Lung (tissue), 17 donors: ENCODE measurements at places on chromosomes 5 and 9. TPM values are rescaled to one million over a fixed set of nuclear protein-coding genes. Genes with fewer than 3 reads are reported as not detected.

- H3K27ac ChIP-seq, result no peak overlapping the region
- no peaks in the 10 kb centered on the region for H3K27me3 ChIP-seq
- no peak overlapping the region for H3K4me3 ChIP-seq
Measured at GRCh38 chr5:176694146-176694545, 46.9 kb downstream of the TSPAN17 start.

TBC1D13 gene
- total RNA-seq, result 27.7 TPM

RNF38 gene
- 36.9 TPM for total RNA-seq

GRCh38 chr5:142813220-142813619 is 43.0 kb downstream of the ARHGAP26 start:
- no peak overlapping the region for H3K4me3 ChIP-seq
- peaks cover 57% of the 10 kb centered on the region for H3K4me1 ChIP-seq
- H3K27me3 ChIP-seq, result no peaks in the 10 kb centered on the region
- no peaks in the 10 kb centered on the region for H3K36me3 ChIP-seq
- no peak for DNase-seq

PRR7 gene
- 7.2 TPM for total RNA-seq

DNA sequence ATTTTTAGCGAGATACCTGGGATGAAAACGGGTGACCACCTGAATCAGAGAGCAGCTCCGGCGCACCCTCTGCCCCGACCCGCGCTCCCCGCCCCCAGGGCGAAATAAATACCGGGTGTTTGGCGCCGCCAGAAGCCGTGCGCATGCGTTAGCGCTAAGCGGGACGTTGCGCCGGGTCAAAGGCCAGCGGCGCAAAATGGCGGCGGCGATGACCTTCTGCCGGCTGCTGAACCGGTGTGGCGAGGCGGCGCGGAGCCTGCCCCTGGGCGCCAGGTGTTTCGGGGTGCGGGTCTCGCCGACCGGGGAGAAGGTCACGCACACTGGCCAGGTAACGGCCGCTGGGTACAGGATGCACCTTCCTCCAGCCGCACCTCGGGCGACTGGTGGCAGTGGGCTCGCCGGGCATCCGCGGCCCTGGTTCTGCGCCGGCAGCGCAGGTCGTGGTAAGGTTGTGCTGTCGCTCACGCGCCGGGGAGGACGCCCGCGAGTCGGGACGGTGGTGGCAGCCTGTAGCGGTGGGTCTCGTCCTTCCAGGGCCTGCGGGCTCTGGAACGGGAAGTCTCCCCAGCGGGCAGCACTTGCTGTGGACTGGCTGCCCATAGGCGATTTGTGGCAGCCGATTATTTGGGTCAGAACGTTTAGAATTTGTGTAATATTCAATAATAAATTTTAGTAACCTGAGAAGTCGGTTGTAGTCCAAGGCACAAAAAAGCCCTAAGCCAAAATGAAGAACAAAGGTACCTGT is at the start of gene NDUFS6:
Gene NDUFS6 (plus strand): TSS at position 186 of the 745 bp plus-strand sequence. CDS start 11 bp downstream, at position 197.
- H3K27ac ChIP-seq, result peak within 1 kb of the TSS; percentile 89
- H3K27me3 ChIP-seq, result no peaks in the 10 kb centered on the region
- H3K4me1 ChIP-seq, result peaks cover 15% of the 10 kb centered on the region
- DNase-seq, result peak; percentile 81

CENPK gene
- total RNA-seq, result 17.1 TPM

- no peaks in the 10 kb centered on the region for H3K4me1 ChIP-seq
- DNase-seq, result no peak
- no peak overlapping the region for H3K27ac ChIP-seq
- H3K36me3 ChIP-seq, result no peaks in the 10 kb centered on the region
Measured at GRCh38 chr9:108859459-108860114, 2.5 kb upstream of the ACTL7A start.

DNA sequence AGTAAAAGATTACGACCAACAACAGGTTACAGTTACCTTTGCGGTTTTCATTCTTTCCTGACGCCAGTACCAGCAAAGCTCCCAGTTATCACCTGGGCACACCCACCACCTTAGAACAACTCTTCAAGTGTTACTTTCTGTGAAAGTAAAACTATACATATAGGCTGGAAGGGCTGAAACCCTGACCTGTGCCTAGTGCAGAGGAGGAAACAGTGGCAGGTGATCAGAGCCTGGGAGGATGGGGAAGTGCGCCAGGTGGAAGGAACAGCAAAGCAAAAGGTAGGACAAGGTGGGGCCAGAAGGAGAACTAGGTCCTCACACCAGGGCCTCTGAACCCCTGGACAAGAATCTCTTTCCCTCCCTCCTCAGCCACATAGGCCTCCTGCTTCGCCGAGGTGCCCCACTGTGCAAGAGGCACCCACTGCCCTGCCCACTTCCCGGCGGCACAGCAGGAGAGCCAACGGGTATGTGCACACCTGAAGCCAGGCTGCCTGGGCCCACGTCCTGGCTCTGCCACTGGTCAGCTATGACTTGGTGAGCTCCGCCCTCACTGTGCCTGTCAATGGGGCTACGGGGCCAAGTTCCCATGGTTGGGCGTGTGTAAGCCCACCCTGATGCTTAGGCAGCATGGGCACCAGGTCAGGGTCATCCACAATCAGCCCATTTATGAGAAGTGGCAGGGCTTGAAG is 26.9 kb downstream of the BICD2 start:
- no peaks in the 10 kb centered on the region for H3K27me3 ChIP-seq
- peak overlapping the region; percentile 57 for H3K27ac ChIP-seq
- no peaks in the 10 kb centered on the region for H3K36me3 ChIP-seq
- DNase-seq, result peak; percentile 3

DNA sequence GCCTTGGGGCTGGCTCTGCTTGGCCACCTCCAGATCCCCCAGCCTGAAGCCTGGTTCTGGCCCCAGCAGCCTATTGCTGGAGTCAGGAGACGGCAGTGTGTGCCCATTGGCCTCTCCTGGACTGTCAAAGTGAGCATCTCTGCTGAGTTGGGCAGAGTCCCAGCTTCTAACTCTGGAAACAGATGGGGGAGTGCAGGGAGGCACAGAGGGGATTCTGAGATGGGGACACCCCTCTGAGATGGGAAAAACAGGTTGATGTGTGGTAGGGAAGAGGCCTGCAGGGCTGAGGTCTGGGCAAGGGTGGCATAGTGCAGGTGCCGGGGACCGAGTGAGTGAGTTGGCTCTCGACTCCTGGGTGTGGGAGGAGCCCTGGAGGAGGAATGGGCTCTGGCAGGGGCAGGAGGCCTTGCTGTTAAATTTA is 27.5 kb downstream of the PHF2 start:
- no peak for DNase-seq
- H3K4me3 ChIP-seq, result no peak overlapping the region
- no peak overlapping the region for H3K27ac ChIP-seq

MARVELD2 gene
- 39.6 TPM for total RNA-seq

SH3TC2 gene
- 0.46 TPM for total RNA-seq

STK10 gene
- 65.4 TPM for total RNA-seq

CNTNAP3 gene
- 7.5 TPM for total RNA-seq

GRCh38 chr5:116576053-116576713 is 1.6 kb upstream of the SEMA6A start:
- peaks cover 31% of the 10 kb centered on the region for H3K4me1 ChIP-seq
- DNase-seq, result peak; percentile 88
- H3K27ac ChIP-seq, result no peak overlapping the region
- H3K27me3 ChIP-seq, result no peaks in the 10 kb centered on the region
- no peaks in the 10 kb centered on the region for H3K36me3 ChIP-seq
- H3K4me3 ChIP-seq, result no peak overlapping the region

PCDHAC1 gene
- 0.88 TPM for total RNA-seq

- peak overlapping the region; percentile 85 for H3K27ac ChIP-seq
- no peaks in the 10 kb centered on the region for H3K36me3 ChIP-seq
Measured at GRCh38 chr9:32550150-32550561, 2.0 kb upstream of the SMIM27 start.

DNA sequence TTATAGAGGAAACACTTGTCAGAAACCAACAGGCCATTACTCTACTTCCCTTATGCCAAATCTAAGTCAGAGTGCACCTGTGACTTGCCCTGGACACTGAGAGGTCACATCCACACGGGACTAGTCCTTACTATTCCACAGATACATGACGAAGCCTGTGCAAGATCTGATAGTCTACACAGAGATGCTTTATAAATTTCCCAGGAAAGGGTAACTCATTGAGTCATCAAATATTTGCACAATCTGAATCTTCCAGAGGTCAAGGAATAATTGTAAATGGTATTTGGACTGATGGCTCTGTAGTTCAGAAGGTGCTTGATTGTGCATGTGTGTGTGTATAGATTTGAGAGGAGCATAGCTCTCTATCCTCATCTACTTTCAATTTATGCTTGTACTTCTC is 55.2 kb upstream of the JAK2 start:
- H3K36me3 ChIP-seq, result no peaks in the 10 kb centered on the region
- H3K4me1 ChIP-seq, result peaks cover 3% of the 10 kb centered on the region
- no peak for DNase-seq
- no peak overlapping the region for H3K4me3 ChIP-seq
- H3K27me3 ChIP-seq, result no peaks in the 10 kb centered on the region

- no peaks in the 10 kb centered on the region for H3K27me3 ChIP-seq
- peaks cover 36% of the 10 kb centered on the region for H3K36me3 ChIP-seq
- peak; percentile 53 for DNase-seq
- no peak overlapping the region for H3K4me3 ChIP-seq
- no peaks in the 10 kb centered on the region for H3K4me1 ChIP-seq
Measured at GRCh38 chr9:92724528-92725265, 39.9 kb downstream of the BICD2 start.

- H3K4me1 ChIP-seq, result peaks cover 27% of the 10 kb centered on the region
- peak overlapping the region; percentile 88 for H3K27ac ChIP-seq
- no peaks in the 10 kb centered on the region for H3K36me3 ChIP-seq
- no peak overlapping the region for H3K4me3 ChIP-seq
- H3K27me3 ChIP-seq, result no peaks in the 10 kb centered on the region
Measured at GRCh38 chr5:172715421-172715780, 55.6 kb downstream of the DUSP1 start.

GRCh38 chr9:99354104-99354503 is 132.0 kb downstream of the SEC61B start:
- H3K36me3 ChIP-seq, result no peaks in the 10 kb centered on the region
- H3K4me1 ChIP-seq, result no peaks in the 10 kb centered on the region
- no peak for DNase-seq
- H3K27ac ChIP-seq, result peak overlapping the region; percentile 48

DNA sequence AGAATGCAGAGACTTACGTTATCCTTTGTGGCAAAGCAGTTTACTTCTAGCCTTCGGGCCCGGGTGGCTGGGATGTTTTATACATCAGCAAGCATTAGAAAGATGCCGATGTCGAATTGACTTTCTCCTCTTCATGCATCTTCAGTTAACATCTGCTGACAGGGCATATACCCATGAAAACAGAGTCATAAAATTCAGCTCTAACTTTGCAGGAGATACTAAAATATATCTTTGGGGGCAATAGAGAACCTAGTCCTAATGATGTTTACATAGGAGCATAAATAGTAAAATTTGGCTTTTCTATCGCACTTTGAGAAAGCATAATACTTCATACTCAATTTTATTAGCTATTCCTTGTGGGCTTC is 247.9 kb downstream of the PRELID2 start:
- H3K4me1 ChIP-seq, result no peaks in the 10 kb centered on the region
- DNase-seq, result no peak
- no peaks in the 10 kb centered on the region for H3K27me3 ChIP-seq
- H3K27ac ChIP-seq, result no peak overlapping the region
- H3K36me3 ChIP-seq, result no peaks in the 10 kb centered on the region

GRCh38 chr5:1035421-1036405 is 27.1 kb downstream of the NKD2 start:
- H3K4me3 ChIP-seq, result no peak overlapping the region
- no peaks in the 10 kb centered on the region for H3K27me3 ChIP-seq
- no peak overlapping the region for H3K27ac ChIP-seq
- no peak for DNase-seq
- H3K4me1 ChIP-seq, result no peaks in the 10 kb centered on the region
- H3K36me3 ChIP-seq, result peaks cover 5% of the 10 kb centered on the region

DNA sequence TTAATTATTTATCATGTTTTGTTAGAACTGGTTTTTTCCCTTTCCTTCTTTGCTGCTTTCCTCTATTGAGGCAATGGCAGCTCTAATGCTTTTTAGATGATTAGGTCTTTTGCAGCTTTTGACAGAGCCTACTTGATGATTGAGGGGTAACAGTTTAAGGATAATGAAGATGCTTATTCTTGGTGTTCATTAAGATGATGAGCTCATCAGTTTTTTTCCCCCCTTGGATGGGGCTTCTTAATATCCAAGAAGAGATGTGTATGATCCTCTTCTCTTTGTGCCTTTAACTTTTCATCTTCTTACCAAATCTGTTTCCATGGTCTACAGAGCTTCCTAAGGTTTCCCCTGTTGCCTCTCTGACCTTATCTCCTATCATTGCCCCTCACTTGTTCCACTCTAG is 15.8 kb downstream of the RBM27 start:
- H3K4me3 ChIP-seq, result no peak overlapping the region
- peaks cover 11% of the 10 kb centered on the region for H3K36me3 ChIP-seq
- DNase-seq, result no peak
- no peaks in the 10 kb centered on the region for H3K27me3 ChIP-seq

- no peaks in the 10 kb centered on the region for H3K4me1 ChIP-seq
- H3K27me3 ChIP-seq, result peaks cover 87% of the 10 kb centered on the region
- H3K27ac ChIP-seq, result no peak overlapping the region
Measured at GRCh38 chr5:73437101-73437776, 11.3 kb downstream of the FOXD1 start.

HK3 gene
- total RNA-seq, result 111 TPM

- H3K27ac ChIP-seq, result no peak overlapping the region
- DNase-seq, result no peak
- H3K36me3 ChIP-seq, result no peaks in the 10 kb centered on the region
- no peaks in the 10 kb centered on the region for H3K4me1 ChIP-seq
- no peak overlapping the region for H3K4me3 ChIP-seq
Measured at GRCh38 chr9:31847963-31848362, 536.5 kb upstream of the ACO1 start.

CACNA1B gene
- 0.20 TPM for total RNA-seq
